ENCODE measurements at places on chromosomes 2 and 18.

DNA sequence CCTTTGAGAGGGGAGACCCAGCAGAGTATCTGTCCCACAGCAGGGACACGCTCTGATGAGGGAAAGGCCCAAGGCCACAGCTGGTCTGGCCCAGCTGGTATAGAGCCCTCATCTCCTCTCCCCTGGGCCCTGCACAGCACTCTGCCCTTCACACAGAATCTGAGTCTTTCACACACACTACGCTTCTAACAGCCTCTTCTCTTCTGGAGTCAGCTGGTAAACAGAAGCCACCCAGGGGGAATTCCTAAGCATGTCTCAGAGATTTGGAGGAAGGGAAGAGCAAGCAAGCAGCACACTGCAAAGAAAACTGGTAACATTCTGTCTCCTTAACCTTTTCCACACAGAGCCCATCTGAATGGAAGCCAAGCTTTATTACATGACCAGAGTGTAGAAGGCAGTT is 121.1 kb upstream of the ACAA2 start:
- DNase-seq, result no peak

- no peak for DNase-seq
These were observed 238.4 kb upstream of the CXCR4 start for GRCh38 chr2:136356125-136357006.

- DNase-seq, result no peak
These were observed 19.5 kb upstream of the TNS1 start for GRCh38 chr2:218022131-218022850.

DNA sequence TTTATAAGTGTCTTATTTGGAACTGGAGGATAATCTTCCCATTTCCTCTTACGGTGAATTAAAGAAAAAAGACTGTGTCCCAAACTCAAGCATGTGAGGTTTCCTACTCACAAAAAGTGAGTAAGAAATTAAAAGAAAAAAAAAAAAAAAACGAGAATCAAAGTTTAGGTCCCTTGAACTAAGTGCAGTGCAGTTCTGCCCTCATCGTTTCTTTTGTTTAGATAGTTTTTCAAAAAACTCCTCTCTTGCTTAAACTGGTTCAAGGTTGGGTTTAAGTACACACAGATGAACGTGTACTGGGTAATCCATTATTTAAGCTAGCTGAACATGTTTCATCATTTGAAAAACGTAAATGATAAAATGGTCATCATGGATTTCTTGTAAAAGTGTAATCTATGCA is 235.9 kb upstream of the KCNJ3 start:
- no peak for DNase-seq

- no peak for DNase-seq
These were observed 73.7 kb downstream of the C2orf74 start for GRCh38 chr2:61235716-61236115.

- DNase-seq, result no peak
These were observed 90.5 kb downstream of the TMEM17 start for GRCh38 chr2:62415518-62415917.

DNA sequence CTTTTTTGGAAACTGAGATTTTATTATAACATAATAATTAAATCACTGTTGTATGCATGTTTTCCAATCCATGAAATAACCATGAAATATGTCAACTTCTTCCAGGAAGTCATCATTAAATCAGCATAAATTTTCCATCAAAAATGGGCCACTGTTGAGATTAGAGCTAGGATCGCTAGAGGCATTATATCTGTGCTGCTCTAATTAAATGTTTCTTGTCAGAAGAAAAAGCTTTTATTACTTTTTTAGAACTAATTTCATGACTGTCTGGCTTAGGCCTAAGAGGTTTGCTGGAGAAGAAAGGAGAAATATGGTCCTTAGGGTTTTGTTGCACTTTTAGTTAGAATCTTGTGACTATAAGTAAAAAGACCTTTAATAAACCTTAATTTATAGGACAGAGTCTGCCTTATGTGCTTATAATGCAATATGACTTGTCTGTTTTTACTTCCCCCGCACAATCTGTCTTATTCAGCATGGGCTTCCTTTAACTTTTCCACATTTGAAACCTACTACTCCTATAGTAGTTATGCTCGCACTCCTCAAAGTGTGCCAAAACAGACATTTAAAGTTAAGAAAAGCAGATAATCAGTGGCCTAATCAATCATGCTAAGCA is 363.4 kb upstream of the GCFC2 start:
- no peak for DNase-seq

GRCh38 chr18:6132751-6133368 is 237.5 kb upstream of the TMEM200C start:
- DNase-seq, result no peak

DNA sequence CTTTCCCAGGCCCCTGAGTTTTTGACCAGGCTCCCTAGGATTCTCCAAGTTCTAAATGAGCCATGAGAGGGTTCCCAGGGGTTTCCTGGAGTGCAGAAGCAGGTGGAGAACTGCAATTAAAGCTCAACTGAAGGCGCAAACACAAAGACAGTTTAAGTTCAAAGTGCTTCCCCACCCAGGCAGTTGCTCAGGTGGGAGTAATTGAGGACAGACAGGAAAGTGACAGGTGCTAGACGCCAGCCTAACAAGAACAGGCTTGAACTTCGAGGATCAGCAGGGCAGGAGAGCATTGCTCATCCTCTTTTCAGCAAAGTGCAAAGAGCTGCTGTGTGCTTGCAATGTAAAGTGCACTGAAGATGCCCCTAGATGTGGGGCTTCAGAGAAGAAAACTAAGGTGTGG is 77.2 kb upstream of the ST8SIA3 start:
- no peak for DNase-seq

DNA sequence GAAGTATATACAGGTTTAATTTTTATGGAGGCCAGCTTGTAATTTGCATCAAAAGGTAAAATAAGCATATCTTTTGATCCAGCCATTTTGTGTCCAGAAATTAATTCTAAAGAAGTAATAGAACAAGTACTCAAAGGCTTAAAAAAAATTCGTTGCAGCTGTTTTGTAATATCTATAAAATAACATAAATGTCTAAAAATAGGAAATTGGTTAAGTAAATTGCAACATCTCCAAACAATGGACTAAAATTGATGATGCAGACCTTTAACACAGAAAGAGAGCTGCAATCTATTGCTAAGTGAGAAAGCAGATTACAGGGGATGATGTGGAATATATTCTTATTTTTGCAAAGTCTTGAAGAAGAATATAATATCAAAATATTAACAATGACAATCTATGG is 19.4 kb downstream of the AAK1 start:
- DNase-seq, result no peak

DNA sequence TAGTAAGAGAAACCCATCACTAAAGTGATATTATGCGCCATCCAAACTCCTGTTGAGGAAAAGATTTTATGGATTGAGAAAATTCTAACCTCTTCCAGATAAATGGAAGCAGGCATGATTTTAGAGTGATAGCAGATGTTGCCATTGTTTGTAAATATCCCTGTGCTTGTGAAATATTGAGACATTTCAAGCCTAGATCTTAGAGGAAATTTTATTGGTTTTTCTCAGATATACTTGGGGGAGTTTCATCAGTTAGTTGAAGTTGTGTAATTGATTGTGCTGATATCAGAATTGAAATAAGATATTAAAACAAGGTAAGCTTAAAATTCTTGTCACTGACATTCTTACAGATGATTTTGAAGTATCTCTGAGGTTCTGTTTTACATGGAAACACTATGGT is 390.9 kb upstream of the FANCL start:
- no peak for DNase-seq

DNA sequence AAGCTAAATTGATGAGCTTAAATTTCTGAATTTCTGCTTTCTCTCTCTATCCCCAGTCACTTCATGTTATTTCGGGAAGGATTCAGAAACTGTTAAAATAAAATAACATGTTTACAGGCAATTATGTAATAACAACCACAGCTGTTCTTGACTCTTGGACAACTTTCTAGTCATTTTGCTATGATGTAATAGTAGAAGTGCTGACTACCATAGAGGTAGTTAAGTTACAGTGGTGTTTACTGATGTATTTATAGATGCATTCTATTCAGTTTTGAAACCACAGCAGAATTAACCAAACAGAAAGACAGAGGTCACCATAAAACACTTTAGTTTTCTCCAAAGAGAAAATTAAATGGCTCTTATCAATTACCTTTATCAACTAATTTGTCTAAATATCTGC is 1292.0 kb upstream of the CHAC2 start:
- no peak for DNase-seq

DNA sequence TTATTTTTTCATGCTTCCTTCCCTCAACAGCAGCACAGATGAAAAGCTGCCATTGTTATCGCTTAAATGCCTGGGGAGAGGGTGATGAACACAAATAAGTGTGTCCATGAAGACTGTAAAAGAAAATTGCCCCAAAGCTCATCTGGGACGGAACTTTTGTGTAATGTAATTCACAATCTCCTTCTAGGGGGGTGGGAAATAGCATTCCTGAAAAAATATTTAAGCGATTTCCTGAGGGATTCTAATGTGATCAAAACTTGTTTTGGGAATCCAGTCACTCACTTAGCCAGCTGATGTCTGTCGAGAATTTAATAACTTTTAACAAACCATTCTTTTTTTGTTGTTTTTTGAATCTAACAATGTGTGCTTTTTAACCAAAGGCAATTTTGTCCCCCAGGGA is 427.9 kb downstream of the PLCL1 start:
- DNase-seq, result no peak

DNA sequence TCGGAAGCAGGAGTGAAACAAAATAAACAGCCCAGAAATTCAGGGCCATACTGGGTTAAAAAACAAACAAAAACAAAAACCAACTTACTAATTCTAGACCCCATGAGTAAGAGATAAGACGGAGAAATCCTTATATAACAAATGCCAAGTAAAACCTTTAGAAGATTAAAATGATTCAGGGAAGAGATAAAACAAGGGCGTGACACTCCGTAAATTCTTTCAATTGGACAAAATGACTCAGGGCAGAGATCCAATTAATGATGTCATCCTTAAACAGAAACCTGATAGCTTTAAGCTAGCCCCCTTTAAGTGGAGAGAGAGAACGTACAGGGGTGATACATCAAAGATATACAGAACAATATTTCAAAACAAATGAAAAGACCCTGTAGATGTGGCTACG is 317.4 kb downstream of the NBAS start:
- DNase-seq, result no peak

DNA sequence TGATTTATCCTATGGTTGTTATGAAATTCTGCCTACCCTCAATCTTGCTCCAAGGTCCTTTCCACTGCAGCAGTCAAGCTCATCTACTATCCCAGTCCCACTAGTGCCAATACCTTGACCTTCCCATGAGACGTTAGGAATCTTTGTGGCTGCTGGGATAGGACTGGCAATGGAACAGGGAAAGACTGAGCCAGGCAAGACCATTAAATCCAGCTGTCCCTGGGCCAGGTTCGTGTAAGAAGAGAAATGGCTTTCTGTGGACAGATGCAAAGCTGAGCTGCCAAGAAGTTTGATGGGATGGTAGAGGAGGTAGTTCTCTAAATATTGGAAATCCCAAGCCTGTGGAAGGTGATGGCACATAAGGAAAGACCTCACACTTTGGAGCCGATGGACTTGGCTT is 50.1 kb upstream of the TMEM17 start:
- no peak for DNase-seq

DNA sequence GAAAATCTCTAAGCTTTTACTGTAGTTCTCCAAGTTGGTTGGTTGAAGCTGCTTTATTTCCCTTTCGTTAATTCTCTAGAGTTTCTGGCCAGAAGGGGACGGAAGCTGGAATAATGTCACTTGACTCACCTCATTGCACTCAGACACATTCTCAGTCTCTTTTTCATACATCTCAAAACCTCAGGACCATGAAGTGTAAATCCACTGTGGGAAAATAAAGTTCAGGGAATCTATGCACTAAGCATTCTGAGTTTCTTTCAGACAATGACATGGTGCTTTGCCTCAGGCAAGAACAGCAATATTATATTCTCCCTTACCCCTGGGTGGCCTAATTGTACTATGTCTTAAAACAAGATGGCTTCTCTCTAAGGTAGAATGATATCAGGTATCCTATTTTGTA is 167.8 kb downstream of the PRPF40A start:
- DNase-seq, result no peak

- no peak for DNase-seq
These were observed 310.8 kb downstream of the PIEZO2 start for GRCh38 chr18:10838553-10838952.

Measured in iPS-NIHi11 (cell line).